ENCODE measurements at places on chromosomes 11 and 22.

GRCh38 chr11:2307501-2308331 is 5.9 kb downstream of the TSPAN32 start:
- no peak for DNase-seq

- DNase-seq = no peak
Observed at GRCh38 chr22:45575607-45576272, 73.1 kb downstream of the FBLN1 start.

- DNase-seq = no peak
Observed at GRCh38 chr22:28582806-28583205, 96.8 kb downstream of the TTC28 start.

GRCh38 chr11:15837901-15838489 is 518.4 kb downstream of the SOX6 start:
- no peak for DNase-seq

DNA sequence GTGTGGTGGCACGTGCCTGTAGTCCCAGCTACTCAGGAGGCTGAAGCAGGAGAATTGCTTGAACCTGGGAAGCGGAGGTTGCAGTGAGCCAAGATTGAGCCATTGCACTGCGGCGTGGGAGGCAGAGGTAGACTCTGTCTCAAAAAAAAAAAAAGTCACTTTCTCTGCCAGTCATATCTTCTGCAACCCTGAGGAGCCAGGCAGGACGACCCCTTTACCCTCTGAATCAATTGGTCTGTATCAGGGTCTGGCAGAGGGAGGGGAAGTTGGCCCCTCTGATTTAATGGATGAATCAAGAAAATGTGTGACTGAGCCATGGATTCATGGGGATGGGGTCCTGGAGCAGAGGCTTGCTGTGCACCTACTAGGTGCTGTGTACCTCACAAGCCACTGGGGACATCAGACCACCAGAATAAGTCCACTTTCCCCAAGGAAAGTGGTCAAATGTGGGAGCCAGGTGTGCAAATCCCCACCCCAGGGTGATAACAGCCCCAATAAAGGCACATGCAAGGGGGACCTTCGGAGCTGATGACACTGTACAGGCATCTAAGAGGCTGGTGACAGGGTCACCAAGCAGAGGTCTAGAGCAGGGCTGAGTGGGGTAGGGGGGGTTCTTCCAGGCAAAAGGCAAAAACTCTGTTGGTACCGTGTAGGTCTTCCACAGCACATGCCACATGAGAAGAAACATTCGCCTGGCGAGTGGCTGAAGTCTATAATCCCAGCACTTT is 29.0 kb downstream of the TXN2 start:
- DNase-seq = peak; percentile 29

DNA sequence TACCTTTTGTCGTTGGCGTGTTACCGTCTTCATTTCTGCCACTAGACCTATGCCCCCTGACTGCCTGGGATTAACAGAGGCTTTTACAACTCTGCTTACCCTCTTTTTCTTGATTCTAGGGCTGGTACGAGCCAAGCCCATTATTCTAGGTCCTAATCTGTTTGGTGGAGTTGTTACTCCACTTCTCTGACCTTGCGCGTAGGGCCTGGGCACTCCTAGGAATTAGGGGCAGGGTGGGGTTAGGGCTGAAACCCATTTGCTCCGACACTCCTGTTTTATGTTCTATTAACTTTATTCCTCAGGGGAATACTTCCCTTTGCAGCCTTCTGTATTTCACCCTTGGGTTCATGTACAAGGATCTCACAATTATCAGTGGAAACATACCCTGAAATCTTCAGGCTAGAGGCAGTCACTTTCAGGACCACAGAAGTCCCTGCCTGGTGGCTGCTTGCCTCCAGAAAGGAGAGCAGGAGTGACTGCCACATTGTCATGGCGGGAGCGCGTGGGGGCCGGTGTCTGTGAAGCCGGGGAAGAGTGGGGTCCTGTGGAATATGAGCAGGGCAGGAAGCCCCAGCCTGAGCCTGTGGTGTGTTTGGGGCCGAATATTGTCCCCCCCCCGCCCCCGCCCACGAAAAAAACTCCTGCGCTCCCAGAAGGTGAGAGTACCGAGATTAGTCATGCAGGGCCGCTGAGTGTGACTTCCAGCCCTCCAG is 731 bp upstream of the SLC37A2 start:
- DNase-seq = no peak

DNA sequence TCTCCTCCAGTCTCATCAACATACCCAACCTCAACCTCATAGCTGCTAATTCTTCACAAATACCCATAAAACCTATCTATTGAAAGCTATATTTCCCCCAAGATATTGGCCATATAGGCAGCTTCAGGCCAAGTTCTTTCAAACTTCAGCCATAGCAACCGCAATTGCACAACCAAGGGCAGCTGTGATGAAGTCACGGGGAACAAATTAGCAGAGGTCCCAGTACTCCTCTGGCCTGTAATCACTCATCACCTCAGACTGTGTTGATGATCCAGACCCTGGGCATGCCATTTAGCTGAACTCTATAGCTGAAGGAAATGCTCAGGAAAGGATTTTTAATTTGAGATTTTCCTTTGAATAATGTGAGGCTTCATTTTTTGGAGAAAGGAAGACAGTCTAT is 84.1 kb downstream of the SLC1A2 start:
- no peak for DNase-seq

GRCh38 chr11:78829146-78829545 is 254.5 kb upstream of the NARS2 start:
- no peak for DNase-seq

DNA sequence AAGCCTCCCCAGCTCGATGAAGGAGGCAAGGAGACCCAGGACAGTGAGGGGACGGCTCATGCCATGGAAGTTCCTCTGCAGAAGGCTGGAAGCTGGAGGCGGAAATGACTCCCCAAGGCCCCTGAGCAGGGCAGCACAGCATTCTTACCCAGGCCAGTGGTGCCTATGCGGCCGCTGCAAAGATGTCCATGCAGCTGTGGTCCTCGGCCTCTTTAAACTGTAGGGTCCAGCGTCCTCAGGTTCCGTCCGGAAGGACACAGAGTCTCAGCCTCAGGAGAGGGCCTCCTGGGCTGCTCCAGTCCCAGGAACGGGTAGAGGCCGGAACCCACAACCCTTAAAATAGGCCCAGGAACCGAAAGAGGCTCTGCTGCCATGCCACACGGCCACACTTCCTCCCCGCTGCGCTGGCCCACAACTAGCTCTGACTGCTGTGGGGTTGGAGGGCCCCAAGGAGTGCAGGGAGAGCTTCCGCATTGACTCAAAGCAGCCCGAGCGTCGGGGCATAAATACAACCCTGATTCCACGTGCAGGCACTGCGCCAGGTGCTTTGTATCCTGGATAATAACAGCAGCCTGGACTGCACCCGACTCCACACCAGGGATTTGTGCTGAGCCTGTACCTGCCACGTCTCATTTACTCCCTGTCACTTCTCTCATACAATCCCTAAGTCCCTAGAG is 5.5 kb downstream of the KIAA0930 start:
- DNase-seq = no peak

- DNase-seq = no peak
Observed at GRCh38 chr11:24356501-24356900, 140.4 kb upstream of the LUZP2 start.

- no peak for DNase-seq
Observed at GRCh38 chr11:113389272-113389671, 1.7 kb downstream of the ANKK1 start.
